HFFc6 (cell line): ENCODE measurements at places on chromosomes 1 and 21. TPM values are rescaled to one million over a fixed set of nuclear protein-coding genes. Genes with fewer than 3 reads are reported as not detected.

- no peak for DNase-seq
These were observed 40.5 kb downstream of the COL6A1 start for GRCh38 chr21:46021978-46022544.

- DNase-seq: peak; percentile 99
These were observed 6.9 kb upstream of the A3GALT2 start for GRCh38 chr1:33327587-33328325.

Gene FAM163A
- total RNA-seq: not detected in 3 replicates

Gene PLEKHG5
- 6.0 to 6.8 TPM (median 6.2 TPM) in 3 replicates for total RNA-seq

Gene SLC19A2
- total RNA-seq: 2.5 to 2.7 TPM (median 2.6 TPM) in 3 replicates

Gene TRABD2B
- total RNA-seq: not detected in 3 replicates

- DNase-seq: no peak
These were observed 25.6 kb downstream of the CCDC190 start for GRCh38 chr1:162835157-162835899.

Gene SPRR2G
- total RNA-seq: not detected in 3 replicates

- DNase-seq: peak; percentile 87
These were observed 8.0 kb downstream of the MRPS14 start for GRCh38 chr1:175015243-175015642.

DNA sequence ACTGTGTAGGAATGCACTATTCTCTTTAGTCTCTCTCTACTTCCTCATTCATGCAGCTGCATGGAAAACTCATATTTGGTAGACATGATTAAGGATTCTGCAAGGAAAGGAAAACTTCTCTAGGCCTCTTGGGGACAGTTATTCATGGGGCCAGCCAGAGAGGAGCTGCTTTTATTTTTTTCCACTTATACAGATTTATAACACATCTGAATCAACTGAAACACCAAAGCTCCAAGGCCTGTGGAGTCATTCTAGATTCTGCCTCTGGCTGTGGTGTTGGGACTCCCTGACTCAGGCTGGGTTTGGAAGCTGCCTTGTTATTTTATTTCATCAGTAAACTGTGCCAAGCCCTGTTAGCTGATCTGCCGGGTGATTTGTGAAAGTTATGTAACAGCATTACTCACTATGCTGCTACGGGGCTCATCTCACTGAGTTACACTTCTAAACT lies 83.9 kb upstream of the EDEM3 start:
- DNase-seq: peak; percentile 97

Gene CENPS
- 23.5 to 29.0 TPM (median 26.8 TPM) in 3 replicates for total RNA-seq

Gene MEGF6
- 22.6 and 27.0 TPM in 2 replicates for total RNA-seq

DNA sequence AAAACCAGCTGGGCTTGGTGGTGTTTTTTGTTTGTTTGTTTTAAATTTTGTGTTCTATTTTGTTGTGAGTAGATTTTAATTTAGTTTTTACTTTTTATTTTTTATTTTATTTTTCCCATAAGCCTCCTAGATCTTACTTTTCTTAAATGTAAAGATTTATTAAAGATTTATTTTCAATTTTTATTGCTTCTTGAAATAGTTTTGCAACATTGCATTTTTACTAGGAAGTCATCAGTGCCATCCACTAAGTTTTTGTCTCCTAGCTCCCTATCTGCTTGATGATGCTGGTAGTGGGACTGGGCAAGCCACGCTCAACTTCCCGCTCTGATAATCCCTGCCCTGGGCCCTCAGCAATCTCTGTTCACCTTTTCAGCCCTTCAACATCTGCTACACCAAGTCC lies 175.4 kb downstream of the CDC7 start:
- no peak for DNase-seq

Gene C1orf116
- total RNA-seq: 0.06 TPM in 1 of 2 replicates, not detected in the other

DNA sequence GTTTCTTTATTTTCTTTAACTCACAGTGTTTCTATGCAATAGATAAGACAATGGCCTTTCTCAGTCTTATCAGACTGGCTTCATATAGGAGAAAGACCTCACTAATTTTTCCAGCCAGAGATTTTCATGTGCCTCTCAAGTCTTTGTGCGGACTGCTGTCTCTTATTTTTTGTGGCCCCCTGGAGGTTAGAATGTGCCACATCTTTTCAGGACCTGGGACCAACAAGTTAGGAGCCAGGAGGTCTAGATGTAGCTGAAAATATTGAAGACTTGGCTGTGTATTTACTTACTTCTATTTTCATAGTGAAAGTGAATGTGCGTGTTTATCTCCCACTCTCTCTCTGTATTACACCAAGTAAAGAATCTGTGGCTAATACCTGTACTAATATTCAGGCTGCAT lies 42.1 kb upstream of the CFHR3 start:
- DNase-seq: no peak

Gene FGGY
- 15.2 to 20.3 TPM (median 19.7 TPM) in 3 replicates for total RNA-seq

- DNase-seq: no peak
These were observed 10.0 kb upstream of the OLIG2 start for GRCh38 chr21:33015756-33016155.

Gene ITLN2
- not detected in 3 replicates for total RNA-seq

Gene RGS4
- total RNA-seq: 32.3 and 50.3 TPM in 2 replicates

DNA sequence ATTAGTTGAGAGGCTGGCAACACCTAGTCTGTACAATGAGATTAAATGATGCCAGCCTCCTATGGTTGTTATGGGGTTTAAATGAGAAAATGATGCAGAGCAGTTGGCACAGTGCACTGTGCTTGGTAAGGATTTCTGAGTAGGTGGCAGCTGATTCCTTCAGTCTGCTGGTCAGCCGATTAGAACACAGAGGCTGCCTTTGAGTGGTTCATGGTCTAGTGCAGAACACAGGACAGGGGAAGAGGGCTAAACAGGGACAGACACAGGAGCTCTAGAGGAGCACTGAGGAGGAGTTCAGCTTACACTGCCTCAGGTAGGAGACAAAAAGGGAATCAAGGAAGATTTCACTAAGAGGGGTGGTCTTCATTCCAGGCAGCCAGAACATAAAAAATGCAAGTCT lies 1.4 kb downstream of the TIE1 start:
- DNase-seq: no peak

GRCh38 chr1:97636941-97637340 lies 283.9 kb downstream of the DPYD start:
- peak; percentile 37 for DNase-seq

- no peak for DNase-seq
These were observed 52.9 kb downstream of the PDE4B start for GRCh38 chr1:65845535-65846060.

GRCh38 chr1:40708750-40709099 lies 17.2 kb downstream of the NFYC start:
- peak; percentile 93 for DNase-seq

DNA sequence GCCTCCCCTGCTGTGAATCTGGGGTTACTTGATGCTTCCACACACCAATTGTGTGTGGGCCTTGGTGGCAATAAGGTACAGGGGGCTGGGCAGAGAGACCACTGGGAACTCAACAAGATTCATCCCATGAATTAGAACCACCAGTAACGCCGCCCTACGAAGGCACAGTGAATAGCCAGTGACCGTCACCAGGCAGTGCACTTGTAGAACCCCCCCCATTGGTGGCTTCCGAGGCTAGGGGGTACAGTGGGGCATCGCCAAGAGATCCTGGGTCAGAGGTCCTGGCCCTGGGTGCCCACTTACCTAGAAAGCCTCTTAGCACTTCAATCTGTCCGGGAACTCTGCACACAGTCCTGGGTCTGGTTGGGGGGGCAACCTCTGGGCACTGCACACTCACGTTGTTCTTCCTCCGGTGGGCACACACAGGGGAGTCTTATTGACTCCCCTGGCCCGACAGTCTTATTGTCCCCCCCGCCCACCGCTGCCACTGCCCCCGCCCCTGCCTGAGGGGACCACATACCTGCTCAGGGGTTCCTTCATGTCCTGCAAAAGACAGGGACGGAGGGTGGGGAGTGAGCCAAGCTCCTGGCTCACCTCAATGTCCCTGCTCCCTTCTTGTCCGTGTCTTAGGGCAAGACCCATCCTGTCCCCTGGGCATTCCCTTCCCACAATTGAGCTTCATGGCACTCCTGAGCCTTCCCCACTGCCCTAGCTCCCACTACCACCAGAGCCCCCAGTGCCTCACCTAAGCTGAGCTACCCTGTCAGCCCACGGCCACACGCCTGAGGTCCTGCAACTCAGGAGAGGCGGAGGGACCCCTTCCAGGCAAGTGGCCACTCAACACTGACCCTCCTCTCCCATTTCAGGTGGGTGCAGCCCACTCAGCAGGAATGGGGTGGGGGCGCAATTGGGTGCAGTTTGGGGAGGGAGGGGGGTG lies 2.5 kb upstream of the TRIM11 start:
- DNase-seq: no peak

Gene CYP4X1
- total RNA-seq: not detected in 3 replicates

DNA sequence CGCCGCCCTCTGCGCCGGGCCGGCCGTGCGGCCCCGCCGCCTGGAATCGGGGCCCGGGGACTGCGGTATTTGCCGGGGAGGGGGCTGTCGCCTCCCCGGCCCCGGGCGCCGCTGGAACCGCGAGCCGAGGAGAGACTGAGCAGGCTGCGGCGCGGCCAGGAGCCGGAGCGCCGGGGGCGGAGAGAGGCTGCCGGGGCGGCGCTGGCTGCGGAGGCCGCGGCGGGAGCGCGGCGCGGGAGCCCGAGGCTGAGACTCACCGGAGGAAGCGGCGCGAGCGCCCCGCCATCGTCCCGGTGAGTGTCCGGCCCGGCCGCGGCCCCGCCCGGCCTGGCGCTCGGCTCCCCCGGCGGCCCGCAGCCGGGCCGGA lies 746 bp downstream of the DYRK1A start:
- no peak for DNase-seq

DNA sequence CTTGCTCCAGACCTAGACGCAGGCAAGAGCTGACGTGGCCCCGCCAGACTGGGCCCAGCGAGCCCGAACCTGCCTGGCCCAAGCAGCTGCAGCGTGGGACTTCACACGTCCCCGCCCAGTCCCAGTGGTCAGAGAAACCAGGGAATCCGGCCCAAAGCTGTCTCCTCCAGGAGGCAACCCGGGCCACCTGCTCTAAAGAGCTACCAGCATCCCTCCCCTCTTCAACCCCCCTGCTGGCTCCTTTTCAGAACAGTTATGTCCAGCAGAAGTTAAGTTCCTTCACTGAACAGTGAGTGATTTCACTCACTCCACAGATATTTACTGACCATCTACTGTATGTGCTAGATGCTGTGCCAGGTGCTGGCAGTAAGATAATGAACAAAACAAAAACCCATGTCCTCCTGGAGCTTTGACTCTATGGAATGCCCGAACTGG lies 2.1 kb upstream of the EFNA1 start:
- no peak for DNase-seq

Gene HSD3B2
- not detected in 3 replicates for total RNA-seq

Gene FYB2
- total RNA-seq: not detected in 3 replicates

DNA sequence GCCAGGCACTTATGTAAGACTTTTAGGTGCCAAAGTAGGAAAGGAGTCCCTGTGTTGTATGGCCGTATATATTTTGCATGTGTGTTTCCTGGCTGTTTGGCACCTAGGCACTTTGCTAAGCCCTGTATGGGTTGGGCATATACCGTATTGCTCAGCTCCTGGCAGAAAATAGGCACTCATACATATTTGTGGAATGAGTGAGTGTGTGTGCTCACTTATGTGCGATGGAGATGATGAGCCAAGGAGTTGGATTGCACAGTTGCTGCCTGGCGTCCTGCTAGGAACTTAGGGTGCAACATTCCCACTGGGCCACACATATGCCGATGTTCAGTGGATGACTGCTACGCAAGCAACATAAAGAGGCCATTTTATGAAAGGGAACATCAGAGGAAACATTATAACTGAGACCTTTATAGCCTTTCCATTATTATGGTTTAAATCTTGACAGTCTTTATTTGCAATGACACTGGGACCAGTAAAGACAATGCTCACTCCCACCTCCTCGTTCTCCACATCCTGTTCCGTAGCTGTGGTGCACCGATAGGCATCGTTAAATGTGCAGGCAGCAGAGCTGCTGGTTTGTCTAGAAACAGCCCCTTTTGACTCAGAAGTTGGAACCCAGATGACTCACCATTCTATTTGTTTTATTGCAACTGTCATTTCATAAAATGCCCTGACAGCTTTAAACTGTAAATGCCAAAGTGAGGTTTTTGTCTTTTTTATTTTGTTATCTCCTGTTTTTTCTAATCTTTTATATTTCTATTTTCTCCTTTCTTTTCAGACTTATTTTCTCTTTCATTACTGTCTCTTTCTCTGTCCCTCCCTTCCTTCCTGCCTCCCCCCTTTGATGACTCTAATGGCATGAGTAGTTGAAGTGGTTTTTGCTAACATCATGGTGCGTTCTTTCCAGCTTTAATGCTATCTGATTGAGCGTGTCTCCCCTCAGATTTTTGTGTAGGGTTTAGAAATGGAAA lies 36.1 kb downstream of the PEX14 start:
- peak; percentile 94 for DNase-seq
